ENCODE measurements at places on chromosomes 12 and 14. TPM values are rescaled to one million over a fixed set of nuclear protein-coding genes. Genes with fewer than 3 reads are reported as not detected.

The GPRC5D gene
- total RNA-seq, result not detected

GRCh38 chr14:68513838-68514607 lies 278.8 kb downstream of the ZFP36L1 start:
- H3K4me1 ChIP-seq, result peaks cover 16% of the 10 kb centered on the region
- no peak for DNase-seq
- no peaks in the 10 kb centered on the region for H3K36me3 ChIP-seq
- no peak overlapping the region for H3K27ac ChIP-seq
- H3K27me3 ChIP-seq, result no peaks in the 10 kb centered on the region

GRCh38 chr14:67674480-67675218 lies at the start of gene VTI1B:
Gene VTI1B (minus strand): TSS chr14:67674632. CDS start chr14:67674489, 143 bp downstream.
- no peaks in the 10 kb centered on the region for H3K27me3 ChIP-seq
- peak within 1 kb of the TSS; percentile 61 for H3K4me3 ChIP-seq
- H3K4me1 ChIP-seq, result peaks cover 20% of the 10 kb centered on the region
- peaks cover 11% of the 10 kb centered on the region for H3K36me3 ChIP-seq
- DNase-seq, result peak; percentile 81

DNA sequence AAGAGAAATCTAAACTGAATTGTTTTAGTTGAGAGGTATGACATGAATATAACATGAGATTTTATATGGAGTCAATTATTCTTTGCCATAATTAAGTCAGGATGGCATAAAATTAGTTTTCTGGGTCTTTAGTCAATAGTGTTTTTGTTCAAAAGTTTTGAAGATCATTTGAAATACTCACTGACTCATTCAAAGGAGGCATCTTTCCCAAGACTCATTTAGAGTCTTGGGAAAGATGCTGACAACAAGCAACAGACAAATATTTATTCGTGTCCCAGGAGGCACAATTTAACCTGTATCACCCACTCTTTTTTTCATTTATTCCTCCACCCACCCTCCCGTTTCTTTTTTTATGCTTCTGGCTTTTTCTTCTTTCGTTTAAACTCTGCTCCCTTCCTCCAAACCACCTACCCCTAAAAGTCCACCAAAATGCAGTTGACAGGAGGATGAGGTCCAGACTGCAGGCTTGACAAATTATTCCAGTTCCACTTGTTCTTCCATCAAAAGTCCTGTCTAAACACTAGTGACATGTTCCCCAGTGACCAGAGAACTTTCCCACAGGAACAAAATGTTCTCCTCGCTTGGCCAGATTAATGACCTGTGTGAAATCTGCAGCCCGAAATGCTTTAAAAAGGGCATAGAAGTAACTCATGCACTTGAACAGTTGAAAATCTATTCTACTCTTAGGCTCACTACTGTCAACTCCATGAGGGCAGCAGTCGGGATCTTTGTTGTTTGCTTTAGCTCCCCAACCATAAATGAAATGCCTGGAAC lies 43.3 kb upstream of the CSRP2 start:
- no peak for DNase-seq
- no peaks in the 10 kb centered on the region for H3K27me3 ChIP-seq
- no peak overlapping the region for H3K27ac ChIP-seq
- H3K4me3 ChIP-seq, result no peak overlapping the region

The PRIMA1 gene
- total RNA-seq, result 0.40 TPM

All from thyroid gland (tissue), 4 donors.